ENCODE measurements at places on chromosomes 6 and 20. TPM values are rescaled to one million over a fixed set of nuclear protein-coding genes. Genes with fewer than 3 reads are reported as not detected.

The SPTLC3 gene
- 1.1 TPM for total RNA-seq

- DNase-seq = no peak
Measured at GRCh38 chr6:157019115-157019641, 242.0 kb downstream of the ARID1B start.

DNA sequence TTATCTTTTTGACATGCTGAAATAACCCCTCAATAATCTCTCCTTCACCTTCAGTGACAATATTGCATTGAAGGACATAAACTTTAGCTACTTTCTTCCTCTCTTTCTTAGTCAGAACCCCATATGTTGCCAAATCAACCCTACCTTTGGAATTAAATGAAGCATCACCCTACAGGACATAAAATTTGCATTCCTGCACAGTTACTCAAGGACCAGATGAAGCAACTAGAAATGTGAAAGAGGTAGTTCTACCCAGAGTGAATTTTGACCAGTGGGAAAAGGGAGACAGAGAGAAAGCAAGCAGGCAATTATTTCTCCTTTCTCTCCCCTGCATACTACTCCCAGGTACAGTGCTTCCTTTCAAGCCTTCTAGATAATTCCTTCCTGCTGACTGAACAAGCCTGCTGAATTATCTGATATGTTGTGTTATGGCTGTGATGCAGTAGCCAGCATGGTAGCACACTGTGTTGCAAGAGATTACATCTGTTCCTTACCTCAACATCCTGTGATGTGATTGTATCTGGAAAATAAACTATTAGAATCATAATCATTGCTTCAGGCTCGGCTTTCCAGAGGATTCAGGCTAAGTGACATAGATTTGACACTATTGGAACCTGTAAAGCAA is 16.6 kb downstream of the TENT5A start:
- DNase-seq = no peak

DNA sequence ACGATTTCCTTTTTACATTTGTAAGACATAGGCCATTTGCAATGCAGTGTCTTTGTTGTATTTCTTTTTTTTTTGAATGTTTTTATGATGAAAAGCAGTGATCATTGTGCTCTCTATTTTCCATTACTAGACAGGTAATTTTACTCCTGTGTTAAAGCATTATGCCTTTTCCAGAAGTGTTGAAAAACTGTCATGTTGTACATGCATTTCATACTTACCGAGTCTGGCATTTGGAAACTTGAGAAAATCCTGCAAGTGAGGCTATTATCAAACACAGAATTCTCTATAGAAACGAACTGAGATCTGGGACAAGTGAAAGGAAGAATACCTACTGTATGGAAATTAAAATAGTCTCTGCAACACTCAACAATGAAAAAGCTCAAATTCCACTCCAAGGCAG is 78.6 kb upstream of the CNR1 start:
- no peak for DNase-seq

DNA sequence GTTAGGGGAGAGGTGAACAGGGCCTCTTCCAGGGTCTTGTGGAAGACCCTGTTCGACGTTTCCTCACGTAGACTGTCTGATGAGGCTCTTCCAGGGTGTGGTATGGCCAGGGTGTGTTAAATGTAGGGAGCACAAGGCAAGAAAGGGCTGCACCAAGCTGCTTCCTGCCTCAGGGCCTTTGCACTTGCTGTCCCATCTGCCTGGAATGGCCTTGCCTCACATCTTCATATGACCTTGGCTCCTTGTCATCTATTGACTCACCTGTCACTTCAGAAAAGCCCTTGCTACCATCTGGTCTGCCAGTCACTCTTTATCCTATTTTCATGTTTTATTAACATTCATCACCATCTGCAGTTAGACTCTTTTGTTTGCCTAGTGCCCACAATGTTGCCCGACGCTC is 31.0 kb downstream of the E2F3 start:
- DNase-seq = no peak

DNA sequence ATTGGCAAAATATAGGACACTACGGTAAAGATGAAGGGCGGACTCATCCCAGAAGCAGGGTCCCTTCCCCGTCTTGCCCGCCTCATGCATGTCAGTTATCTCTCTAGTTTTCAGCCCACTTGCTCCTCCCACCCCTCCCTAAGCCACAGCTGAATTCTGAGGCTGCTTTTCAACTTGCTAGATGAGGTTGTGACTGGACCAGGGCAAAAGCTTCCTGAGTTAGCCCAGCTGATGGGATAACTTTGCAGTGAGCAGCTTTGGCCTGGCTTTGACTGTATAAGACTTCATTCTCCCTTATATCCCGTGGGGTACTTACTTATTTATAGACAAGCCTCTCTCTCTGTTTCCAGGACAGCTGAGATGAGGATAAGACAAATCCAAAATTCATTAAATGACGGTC is 23.2 kb downstream of the GHRH start:
- no peak for DNase-seq

Measured in occipital lobe (tissue), 3 donors.